SK-N-SH (cell line): ENCODE measurements at places on chromosomes 7 and 10.

GRCh38 chr7:92685136-92686042 is 95.2 kb upstream of the FAM133B start:
- no peak for DNase-seq

GRCh38 chr7:140122965-140123364 is 53.8 kb downstream of the KDM7A start:
- no peak for DNase-seq

DNA sequence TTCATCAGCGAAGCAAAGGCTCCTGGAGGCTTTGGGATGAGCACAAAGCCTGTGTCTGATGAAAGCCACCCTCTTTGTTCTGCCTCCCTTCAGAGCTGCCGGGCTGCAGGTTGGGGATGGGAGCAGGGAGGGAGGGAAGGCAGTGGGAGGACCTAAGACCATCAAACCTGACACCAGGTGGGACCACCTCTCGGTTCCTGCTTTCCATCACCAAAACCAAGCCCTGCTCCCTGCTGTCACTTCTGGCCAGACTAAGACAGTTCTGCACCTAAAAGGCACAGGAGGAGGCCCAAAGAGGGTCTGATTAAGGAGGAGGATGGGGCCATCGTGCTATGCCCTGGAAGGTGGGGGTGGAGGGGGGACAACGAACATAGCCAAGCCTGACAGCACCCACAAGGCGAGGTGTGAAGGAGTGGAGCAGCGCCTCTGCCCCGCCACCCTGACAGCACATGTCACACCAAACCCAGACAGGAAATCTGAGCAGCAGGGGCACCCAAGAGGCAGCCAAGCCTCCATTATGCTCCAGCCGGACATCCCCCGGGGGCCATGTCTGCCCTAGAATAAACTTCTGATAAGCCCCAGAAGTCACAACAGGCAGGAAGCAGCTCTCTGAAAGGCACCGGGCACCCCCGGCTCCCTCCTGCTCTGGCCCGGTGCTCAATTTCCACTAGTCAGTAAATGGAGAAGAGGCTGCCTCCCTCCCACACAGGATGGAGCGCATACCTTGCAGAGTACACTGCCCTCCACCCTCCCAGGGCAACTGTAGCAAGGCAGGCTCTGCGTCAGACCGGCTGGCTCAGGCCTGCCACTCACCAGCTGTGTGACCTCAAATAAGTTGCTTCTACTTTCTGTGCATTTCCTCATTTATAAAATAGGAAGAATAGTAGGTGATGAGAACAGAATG is 48.9 kb downstream of the DLG5 start:
- peak; percentile 80 for DNase-seq

GRCh38 chr7:63925626-63926460 is 72.8 kb upstream of the ZNF722 start:
- DNase-seq = peak; percentile 96

DNA sequence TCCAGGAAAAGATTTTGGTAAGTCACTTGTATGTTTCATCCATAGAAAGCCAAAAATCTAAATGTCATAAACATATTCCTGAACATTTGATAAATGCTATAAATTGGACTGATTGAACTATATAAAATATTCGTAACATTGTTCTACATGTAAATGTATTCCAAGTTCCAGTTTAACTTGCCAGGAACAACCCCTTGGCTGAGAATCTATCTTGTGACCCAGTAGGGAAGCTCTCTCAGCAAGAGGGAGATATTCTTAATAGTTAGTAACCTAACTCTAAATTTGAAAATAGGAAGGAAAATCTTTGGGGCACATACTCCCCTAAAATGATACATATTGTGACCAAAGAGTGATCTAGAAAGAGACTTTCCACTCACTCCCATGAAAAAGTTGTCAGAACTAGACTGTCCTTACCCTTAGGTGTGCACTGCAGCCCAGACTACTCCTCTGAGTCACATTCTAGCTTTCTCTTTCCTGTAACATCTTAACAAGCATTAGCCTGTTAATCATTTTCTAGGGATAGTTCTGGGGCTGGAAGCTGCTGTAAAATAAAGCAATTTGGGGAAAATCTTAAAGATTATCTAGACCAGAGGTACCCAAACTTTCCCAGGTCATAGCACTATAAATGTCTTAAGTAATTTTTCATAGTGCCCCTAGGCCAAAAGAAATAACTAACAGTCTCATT is 73.7 kb upstream of the SKAP2 start:
- no peak for DNase-seq

- DNase-seq = no peak
These were observed 456.8 kb downstream of the SORCS1 start for GRCh38 chr10:106707657-106708056.

DNA sequence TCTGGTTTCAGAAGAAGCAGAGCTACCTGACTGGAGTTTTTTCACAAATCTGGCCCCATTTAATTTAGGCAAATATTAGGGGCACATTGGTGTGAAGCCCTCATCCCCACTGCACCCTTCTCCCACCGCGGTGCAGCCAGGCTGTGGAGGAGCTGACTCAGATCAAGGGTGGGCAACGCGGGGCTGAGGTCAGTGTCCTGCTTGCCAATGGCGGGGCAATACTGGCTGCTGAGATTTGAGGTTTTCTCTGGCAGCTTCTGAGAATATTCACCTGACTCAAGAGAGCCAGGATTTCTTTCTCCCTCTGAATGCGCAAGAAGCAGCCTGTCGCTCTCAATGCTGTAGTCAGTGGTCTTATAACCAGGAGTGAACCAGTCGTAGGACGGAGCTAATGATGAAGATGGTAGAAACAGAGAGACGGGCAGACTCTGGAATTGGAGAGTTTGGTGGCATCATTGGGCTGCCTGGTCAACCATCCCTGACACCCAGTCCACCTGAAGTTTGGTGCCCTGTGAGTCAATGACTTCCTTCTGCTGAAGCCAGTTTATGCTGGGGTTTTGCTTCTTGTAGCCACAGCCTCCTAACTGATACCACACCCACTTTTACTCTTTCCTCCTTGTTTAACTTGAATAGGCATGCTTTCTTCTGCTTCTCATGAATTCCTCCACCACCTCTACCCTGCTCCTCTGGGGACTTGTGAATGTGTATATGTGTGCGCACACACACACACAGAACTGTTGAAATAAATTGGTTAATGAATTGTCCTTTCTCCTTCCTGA is 123.7 kb upstream of the CTBP2 start:
- DNase-seq = no peak

DNA sequence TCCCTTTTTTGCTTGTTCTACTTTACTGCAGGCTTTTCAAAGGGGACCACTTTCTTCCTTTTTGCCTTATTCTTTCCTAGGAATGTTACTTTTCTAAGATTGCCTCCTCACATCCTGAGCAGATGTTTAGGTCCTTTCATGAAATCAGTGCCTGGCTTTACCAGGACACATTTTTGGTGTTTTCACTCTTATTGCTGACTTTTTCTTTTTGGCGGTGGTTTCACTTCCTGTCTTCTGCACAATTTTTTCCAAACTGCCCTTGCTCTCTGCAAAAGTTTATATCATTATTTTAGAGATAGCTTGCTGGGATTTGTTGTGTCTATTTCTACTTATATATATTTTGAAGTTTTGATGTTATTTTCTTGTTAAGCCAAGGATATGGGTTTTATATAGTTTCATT is 332.2 kb upstream of the MTPN start:
- no peak for DNase-seq

- DNase-seq = no peak
These were observed 40.0 kb downstream of the FIGNL1 start for GRCh38 chr7:50409856-50410745.

DNA sequence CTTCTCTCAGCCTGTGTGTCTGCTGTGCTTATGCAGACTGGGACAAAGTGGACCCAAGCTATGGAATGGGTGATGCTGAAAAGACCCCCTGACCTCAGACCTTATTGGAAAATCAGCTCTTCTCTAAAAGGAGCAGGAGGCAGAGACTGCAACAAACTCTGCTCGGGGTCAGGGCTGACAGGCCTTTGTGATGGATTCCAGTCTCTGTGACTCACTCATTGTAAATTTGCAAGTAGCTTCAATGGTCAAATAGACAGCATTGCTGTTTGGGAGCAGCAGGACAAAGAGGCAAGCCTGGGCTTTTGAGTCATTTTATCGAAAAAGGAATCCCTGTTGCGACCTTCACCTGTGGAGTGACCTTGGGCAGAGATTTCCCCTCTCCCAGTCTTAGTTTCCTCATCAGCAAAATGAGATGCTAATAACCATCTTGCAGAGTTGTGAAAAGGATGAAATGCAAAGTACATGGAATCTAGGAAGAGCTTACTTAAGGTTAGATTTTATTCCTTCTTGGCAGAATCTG is 26.1 kb upstream of the GPR26 start:
- DNase-seq = no peak

DNA sequence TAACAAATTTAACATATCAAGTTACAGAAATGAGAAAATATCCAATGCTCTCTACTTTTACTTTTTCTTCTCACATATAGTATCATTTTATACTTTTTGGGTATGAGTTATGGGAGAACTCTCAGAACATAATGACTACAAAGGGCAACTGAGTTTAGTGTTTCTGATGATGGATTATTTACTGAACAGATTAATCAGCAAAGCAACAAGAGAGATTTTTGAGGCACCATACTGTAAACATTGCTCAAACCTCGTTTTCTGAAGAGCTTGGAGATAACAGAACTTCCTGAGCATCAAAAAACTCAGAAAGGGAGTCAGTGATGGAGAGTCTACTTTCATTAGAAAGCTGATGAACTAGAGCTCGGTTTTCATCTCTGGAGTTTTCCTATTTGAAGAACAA is 84.8 kb upstream of the GSDME start:
- no peak for DNase-seq

DNA sequence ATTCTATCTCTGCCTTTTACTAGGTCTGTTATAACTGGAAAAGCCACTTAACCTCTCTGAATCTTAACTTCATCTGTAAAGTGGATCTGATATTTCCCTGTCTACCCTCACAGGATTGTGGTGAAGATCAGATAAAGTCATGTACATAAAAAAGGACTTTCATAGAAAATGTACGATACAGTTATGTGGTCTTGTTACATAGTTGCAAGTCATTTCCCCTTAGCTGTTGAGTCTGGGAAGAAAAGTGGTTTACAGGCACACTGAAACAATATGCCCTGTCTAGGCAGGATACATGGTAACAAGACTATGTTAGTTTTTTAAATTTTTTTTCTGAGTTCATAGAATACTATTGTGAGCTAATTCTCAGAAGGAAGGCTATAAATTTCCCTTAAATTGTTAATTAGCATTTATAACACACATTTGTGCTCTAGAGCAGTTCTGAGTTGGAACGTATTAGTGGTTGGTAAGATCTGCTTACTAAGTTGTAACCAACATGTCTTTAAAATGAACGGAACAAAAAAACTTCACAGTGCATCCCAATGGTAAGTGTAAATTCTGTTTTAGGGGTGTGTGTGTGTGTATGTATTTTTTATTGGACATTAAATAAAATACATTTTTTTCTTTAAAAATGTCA is 7.1 kb upstream of the GSTO1 start:
- no peak for DNase-seq

DNA sequence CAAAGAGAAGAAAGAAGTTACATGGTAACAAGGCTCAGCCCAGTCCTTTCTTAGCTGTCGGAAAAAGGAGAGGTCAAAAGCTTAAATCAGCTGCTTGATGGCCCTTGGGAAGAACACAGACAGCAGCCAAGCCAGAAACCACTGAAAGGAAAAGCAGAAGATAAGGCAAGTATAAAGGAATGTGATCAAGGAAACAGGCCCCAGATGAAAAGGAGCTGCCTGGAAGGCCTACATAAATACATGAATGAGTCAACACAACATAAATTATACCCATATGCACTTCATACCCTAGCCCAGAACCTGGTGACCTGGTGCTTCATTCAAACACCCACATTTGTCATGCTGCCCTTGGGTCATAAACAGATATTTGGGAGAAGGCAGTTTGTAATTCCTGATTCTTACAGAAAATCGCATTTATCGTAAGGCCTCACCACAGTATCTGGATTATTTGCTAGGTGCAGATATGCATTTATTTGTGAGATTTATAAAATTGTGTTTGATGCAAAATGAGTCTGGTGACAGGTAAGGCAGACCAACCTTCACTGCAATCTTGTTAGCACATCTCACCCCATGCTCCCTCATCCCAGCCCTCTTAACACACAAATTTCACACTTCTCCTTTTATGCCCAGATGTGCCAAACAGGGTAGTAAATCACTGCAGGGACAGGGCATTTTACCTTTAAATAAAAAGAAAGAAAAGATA is 94.9 kb upstream of the KCNIP2 start:
- DNase-seq = no peak

- DNase-seq = no peak
These were observed 65.6 kb upstream of the CTBP2 start for GRCh38 chr10:125226005-125226404.

- no peak for DNase-seq
These were observed 148.1 kb downstream of the DNAJB9 start for GRCh38 chr7:108717781-108718180.

GRCh38 chr10:107809889-107810288 is 645.4 kb upstream of the SORCS1 start:
- DNase-seq = no peak

- DNase-seq = peak; percentile 55
These were observed 123.0 kb downstream of the CXCL12 start for GRCh38 chr10:44261710-44262455.

DNA sequence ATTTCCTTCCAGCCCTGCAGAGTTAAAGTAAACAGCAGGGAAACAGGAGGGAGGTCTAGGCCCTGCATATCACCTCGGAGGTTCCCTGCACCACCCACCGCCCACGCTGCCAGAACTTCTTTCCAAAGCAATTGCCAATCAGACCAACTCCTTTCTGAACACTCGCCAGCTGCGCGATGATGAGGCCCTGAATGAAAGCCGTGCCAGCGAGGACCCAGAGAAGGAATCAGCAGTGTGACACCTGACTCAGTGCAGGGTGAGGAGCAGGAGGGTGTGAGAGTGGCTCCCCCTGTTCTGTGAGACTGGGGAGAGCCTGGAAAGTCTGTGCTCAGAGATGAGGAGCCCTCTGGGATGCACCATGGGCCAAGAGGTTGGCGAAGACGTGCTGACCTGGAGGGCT is 3.3 kb upstream of the TCERG1L start:
- DNase-seq = no peak

GRCh38 chr7:115008465-115009114 is 86.7 kb downstream of the MDFIC start:
- no peak for DNase-seq

- no peak for DNase-seq
These were observed 56.8 kb upstream of the YAE1 start for GRCh38 chr7:39509436-39509835.

DNA sequence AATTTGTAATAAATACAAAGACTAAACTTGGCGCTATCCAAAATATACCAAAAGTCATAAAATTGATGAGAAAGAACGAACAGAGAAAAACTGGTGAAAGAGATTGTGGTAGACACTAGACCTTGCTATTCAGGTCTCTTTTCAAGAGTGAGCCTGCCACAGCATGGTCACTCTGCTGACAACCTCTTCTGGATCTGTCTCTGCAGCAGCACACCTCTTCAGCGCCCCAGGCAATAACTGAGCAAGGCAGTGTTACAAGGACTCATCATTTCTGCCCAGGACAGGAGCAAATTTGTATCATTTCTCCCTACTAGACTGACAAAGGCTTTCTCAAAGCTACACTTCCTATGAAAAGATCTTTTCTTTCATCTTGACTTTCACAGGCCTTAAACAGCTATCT is 976.0 kb downstream of the DNAJB9 start:
- DNase-seq = no peak
